ENCODE measurements at places on chromosomes 11 and 22. TPM values are rescaled to one million over a fixed set of nuclear protein-coding genes. Genes with fewer than 3 reads are reported as not detected.
A peak's percentile ranks its signal among the peaks of the same experiment; 100 is the strongest.

The KCNE3 gene
- total RNA-seq, result not detected

DNA sequence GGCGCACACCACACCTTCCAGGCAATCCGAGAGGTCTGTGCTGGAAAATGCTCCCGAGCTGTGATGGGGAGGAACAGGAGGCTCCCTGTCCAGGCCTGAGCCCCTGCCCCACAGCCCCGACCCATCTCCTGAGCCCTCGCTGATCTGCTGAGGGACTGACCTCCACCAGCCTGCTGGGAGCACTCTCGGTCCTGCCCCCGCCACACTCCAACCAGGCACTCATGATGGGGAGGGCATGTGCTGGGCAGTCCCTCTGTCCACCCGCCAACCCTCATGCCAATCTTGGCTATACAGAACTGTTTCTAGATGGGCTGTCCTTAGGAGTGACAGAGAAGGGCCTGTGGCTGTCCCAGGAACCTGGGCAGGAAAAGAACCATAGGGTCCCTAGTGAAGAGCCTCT, 70.8 kb downstream of the TRMU start:
- H3K27ac ChIP-seq, result no peak overlapping the region
- H3K36me3 ChIP-seq, result no peaks in the 10 kb centered on the region
- peaks cover 2% of the 10 kb centered on the region for H3K4me1 ChIP-seq
- H3K4me3 ChIP-seq, result no peak overlapping the region
- H3K27me3 ChIP-seq, result peaks cover 4% of the 10 kb centered on the region
- no peak for DNase-seq

The NUDT8 gene
- 18.6 TPM for total RNA-seq

DNA sequence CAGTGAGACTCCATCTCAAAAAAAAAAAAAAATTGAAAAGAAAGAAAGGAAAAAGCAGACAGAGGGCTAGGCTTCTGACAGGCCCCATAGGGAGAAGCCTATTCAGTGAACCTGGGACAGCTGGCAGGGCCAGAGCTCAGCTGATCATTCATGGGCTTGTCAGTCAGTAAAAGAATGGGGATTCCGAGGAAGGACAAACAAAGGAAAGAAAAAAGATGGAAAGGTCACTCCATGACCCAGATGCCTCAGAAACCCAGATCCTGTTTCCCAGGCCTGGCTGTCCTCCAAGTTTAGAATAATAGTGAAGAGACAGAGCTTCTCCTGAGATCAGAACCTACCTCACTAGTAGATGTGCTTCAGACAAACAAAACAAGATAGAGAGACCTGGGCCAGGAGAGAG, 34.3 kb upstream of the ASPHD2 start:
- no peaks in the 10 kb centered on the region for H3K36me3 ChIP-seq
- no peak for DNase-seq
- no peak overlapping the region for H3K4me3 ChIP-seq
- no peak overlapping the region for H3K27ac ChIP-seq
- H3K27me3 ChIP-seq, result peaks cover 6% of the 10 kb centered on the region

- H3K4me3 ChIP-seq, result no peak overlapping the region
- no peak overlapping the region for H3K27ac ChIP-seq
- no peaks in the 10 kb centered on the region for H3K4me1 ChIP-seq
- peaks cover 30% of the 10 kb centered on the region for H3K27me3 ChIP-seq
- no peaks in the 10 kb centered on the region for H3K36me3 ChIP-seq
- DNase-seq, result no peak
These were observed 11.7 kb upstream of the FXYD6 start for GRCh38 chr11:117888139-117888566.

The BBOX1 gene
- total RNA-seq, result not detected

DNA sequence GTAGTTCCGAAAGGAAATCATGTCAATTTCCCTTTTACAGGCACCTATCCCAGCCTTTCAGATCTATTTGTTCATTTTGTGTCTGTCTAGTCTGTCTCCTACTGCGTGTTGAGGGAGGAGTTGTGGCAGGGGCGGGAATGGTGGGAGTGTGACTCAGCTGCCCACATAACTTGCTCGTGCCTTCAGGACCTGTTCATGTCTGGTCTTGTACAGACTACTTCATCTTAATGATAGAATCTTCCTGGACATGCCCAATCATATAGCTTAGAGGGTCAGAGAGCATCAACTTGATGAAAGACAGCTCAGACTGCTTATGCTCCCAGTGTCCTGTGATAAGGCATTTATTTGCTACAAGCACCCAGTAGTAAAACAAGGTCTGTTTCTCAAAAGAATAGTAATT, 61.0 kb upstream of the BIRC3 start:
- no peaks in the 10 kb centered on the region for H3K4me1 ChIP-seq
- no peaks in the 10 kb centered on the region for H3K36me3 ChIP-seq
- no peak overlapping the region for H3K27ac ChIP-seq
- H3K4me3 ChIP-seq, result no peak overlapping the region
- DNase-seq, result no peak

- peaks cover 2% of the 10 kb centered on the region for H3K27me3 ChIP-seq
- H3K36me3 ChIP-seq, result peaks cover 3% of the 10 kb centered on the region
- peaks cover 8% of the 10 kb centered on the region for H3K4me1 ChIP-seq
- peak overlapping the region; percentile 78 for H3K27ac ChIP-seq
These were observed 48.5 kb downstream of the MS4A13 start for GRCh38 chr11:60563553-60564235.

All from activated CD8-positive, alpha-beta T cell treated with anti-CD3 and anti-CD28 coated beads, Interleukin-2, amount 10 ng/mL, durations not matched to agents 7 days and 5 days (primary cell).